Fibroblast of skin of left biceps (primary cell): ENCODE measurements at places on chromosomes 3 and 15.

GRCh38 chr3:188360364-188360881 is 206.5 kb downstream of the LPP start:
- no peak for DNase-seq

DNA sequence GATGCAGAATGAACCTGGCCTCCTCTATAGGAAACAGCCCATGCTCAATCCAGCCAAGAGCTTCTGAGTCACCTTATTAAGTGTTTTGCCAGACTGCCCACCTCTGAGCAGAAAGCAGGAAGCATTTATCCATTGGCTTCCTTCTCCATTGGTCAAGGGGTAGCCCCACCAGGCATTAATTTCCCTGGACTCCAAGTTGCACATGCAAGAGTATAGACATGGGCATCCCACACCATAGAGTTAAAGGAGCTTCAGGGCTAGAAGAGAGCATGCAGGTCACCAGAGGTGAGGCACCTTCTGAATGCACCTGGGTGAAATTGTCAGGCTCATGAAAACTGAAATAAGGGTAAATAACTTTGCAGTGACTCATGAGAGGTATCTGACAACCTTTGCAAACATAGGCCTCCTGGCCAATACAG is 230.8 kb upstream of the STAC start:
- DNase-seq: no peak

GRCh38 chr3:133274477-133274876 is 125.4 kb upstream of the BFSP2 start:
- no peak for DNase-seq

DNA sequence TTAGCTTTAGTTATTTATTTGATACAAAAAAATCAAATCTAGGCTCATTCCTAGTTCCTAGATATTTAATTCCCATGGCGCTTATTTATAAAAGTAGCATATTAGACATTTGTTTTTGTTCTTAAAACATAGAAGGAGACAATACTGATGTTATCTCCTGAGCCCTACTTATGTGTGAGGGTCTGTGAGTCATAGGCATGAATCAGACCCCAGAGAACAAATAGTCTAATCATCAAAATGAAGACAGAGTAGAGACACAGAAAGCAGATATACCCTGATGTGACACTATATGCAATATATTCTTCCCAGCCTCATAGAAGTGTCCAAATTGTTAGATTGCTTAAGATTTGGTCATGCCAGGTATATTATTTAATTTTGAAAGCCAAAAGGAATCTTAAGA is 44.9 kb downstream of the PEX5L start:
- no peak for DNase-seq

DNA sequence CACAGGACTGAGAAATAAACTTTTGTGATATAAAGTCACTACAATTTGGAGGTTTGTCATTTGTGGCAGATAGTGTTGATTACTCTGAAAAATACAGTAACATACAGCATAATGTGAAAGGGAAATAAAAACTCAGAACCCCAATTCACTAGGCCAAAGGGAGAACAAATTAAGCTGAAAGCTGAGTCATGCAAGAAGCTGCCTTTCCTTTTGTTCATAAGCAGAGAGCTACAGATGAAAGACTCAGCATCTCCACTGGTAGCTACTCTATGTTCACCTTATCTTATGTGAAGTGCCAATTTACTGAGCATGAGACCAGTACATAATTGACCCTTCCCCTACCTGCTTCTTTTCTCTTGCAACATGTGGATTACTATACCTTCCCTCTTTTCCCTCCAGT is 19.3 kb upstream of the SLTM start:
- no peak for DNase-seq

DNA sequence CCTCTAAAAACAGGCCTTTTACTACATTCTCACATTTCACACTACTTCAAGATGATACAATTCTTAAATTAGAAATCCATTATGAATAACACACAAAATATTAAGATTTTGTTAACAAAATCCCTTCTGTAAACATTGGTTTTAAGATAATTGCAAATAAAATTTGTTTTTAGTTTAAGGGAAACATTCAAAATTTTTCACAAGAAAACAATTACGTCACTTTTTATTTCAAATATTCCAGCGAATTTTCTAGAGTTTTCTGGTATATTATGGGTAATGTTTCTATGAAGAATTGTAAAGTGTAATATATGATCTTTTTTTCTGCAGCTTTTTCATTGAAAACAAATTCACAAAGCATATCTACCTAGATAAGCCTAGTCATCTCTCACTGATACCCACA is 5.9 kb downstream of the ARPP21 start:
- no peak for DNase-seq
